ENCODE measurements at places on chromosomes 12 and 14.

GRCh38 chr12:75103822-75104221, 105.8 kb downstream of the KCNC2 start:
- H3K36me3 ChIP-seq = no peaks in the 10 kb centered on the region
- no peak overlapping the region for H3K27ac ChIP-seq
- no peaks in the 10 kb centered on the region for H3K27me3 ChIP-seq
- H3K4me3 ChIP-seq = no peak overlapping the region
- no peaks in the 10 kb centered on the region for H3K4me1 ChIP-seq
- DNase-seq = no peak

DNA sequence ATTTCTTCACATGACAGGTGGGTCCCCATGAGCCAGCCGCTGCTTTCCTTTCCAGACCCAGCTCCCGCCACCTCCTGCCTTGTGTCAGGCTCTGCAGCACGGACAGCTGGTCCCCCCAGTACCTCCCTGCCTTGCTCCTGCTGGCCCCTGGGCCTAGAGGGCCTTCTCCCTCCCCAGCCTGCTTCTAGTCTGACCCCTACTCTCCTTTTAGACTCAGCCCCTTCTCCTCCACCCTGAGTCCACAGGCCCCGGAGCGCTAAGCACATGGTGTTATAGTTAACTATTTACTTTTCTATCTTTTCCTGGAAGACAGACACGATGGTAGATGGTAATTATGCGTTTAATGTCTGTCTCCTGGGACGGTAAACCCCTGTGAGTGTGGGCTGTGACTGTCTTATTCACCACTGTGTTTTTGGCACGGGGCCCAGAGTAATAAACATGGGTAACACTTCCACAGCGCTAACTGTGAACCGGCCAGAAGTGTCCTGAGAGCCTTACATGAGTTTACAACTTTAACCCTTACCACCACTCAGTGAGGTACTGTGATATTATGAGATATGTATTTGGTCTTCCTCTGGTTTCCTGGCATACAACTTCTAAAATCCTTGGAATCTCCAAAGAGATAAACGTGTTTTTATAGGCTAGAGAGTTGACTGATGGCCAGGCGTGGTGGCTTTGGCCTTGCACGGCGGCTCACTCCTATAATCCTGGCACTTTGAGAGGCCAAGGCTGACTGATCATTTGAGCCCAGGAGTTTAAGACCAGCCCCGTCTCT, 41.2 kb downstream of the DGLUCY start:
- no peak overlapping the region for H3K27ac ChIP-seq
- H3K4me1 ChIP-seq = no peaks in the 10 kb centered on the region
- H3K4me3 ChIP-seq = no peak overlapping the region
- H3K27me3 ChIP-seq = no peaks in the 10 kb centered on the region

DNA sequence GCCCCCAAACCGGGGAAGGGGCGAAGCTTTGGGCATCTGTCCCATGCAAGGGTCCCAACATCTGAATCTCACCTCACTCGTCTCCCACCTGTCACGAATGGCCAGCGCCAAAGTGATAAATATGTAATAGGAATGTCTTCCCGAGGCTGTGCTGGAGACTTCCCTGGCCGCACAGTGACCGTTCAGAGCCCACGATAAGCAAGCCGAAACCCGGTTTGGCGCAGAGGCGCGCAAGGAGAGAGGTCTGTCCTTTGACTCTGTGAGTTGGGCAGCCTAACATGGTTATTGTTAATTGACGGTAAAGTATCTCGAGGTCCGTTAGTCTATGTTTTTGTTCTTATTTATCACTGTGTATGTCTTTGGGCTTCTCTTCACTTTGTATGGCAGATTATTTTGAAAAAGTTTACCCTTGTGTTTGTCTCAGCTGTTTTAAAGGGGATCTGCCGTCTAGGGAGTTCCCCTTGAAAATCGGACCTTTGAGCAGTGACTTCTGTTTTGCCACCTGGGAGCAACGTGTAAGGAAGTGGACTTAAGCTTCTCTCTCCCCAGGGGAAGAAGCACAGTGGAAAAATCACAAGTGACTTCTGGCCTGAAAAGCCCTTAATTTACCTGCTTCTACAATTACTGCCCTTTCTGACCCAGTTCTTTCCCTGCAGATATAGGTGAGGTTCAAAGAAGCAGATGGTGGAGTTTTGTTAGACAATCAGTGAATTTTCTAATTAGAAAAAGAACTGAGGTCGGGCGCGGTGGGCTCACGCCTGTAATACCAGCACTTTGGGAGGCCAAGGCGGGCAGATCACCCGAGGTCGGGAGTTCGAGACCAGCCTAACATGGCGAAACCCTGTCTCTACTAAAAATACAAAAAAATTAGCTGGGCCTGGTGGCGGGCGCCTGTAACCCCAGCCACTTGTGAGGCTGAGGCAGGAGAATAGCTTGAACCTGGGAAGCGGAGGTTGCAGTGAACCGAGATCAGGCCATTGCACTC, 1.1 kb upstream of the TM9SF1 start:
- H3K27me3 ChIP-seq = no peaks in the 10 kb centered on the region
- DNase-seq = no peak
- H3K36me3 ChIP-seq = peaks cover 14% of the 10 kb centered on the region
- H3K4me1 ChIP-seq = peaks cover 25% of the 10 kb centered on the region

DNA sequence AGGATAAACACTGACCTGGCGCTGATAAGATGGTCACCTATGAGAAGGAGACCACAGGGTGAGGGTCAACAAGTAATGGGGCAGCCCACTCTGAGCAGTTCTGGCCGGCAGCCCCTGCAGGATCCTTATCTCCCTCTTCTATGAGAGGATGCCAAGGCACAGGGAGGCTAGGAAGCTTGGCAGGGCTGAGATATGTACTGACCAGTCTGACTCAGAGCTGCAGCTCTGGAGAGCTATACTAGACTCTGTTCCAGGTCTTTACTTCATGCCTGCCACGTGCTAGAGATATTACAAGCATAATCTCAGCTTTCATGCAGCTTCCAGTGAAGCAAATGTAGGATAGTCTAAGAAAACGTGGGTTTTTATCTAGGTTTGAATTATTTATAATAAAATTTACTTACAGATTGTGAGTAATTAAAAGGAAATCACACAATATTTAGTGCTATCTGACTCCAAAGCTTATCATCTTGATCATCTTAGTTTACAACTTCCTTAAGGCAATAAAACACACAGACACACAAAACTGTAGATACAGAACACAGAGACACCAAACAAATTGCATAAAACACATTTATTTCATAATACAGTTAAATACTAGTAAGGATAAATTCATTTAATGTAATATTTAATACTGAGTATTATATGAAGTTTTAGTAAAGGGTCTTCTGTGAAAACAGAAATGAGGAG, 32.3 kb downstream of the GIT2 start:
- peaks cover 76% of the 10 kb centered on the region for H3K36me3 ChIP-seq
- DNase-seq = no peak
- no peak overlapping the region for H3K27ac ChIP-seq
- no peaks in the 10 kb centered on the region for H3K27me3 ChIP-seq
- peaks cover 2% of the 10 kb centered on the region for H3K4me1 ChIP-seq

GRCh38 chr12:68617160-68617926, 6.6 kb downstream of the RAP1B start:
- H3K4me3 ChIP-seq = no peak overlapping the region
- H3K36me3 ChIP-seq = no peaks in the 10 kb centered on the region
- H3K27me3 ChIP-seq = no peaks in the 10 kb centered on the region
- H3K4me1 ChIP-seq = peaks cover 26% of the 10 kb centered on the region

GRCh38 chr14:78997811-78998210, 827.6 kb downstream of the NRXN3 start:
- H3K4me3 ChIP-seq = no peak overlapping the region
- no peaks in the 10 kb centered on the region for H3K4me1 ChIP-seq
- H3K27me3 ChIP-seq = no peaks in the 10 kb centered on the region
- no peak for DNase-seq
- no peak overlapping the region for H3K27ac ChIP-seq

DNA sequence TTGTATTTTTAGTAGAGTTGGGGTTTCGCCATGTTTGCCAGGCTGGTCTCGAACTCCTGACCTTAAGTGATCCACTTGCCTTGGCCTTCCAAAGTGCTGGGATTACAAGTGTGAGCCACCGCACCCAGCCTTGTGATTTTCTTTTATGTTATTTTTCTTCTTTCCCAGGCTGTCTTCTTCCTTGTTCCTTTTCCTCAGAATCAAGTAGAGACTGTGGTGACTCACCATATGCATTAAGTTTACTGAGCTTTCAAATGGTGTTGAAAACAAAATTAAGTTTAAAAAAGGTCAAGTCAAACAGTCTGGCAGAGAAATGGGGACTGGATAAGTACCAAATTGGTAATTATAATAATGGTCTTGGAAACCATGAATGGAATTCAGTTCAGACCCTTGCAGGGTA, 5.7 kb downstream of the ARPC3 start:
- H3K4me3 ChIP-seq = no peak overlapping the region
- no peak for DNase-seq
- H3K27ac ChIP-seq = no peak overlapping the region
- H3K27me3 ChIP-seq = no peaks in the 10 kb centered on the region
- peaks cover 57% of the 10 kb centered on the region for H3K36me3 ChIP-seq

GRCh38 chr12:94326727-94327126, 132.9 kb downstream of the CEP83 start:
- H3K27ac ChIP-seq = no peak overlapping the region
- H3K27me3 ChIP-seq = no peaks in the 10 kb centered on the region
- H3K4me3 ChIP-seq = no peak overlapping the region
- peaks cover 3% of the 10 kb centered on the region for H3K36me3 ChIP-seq
- DNase-seq = no peak

- H3K27me3 ChIP-seq = no peaks in the 10 kb centered on the region
- no peaks in the 10 kb centered on the region for H3K4me1 ChIP-seq
- no peak for DNase-seq
- H3K27ac ChIP-seq = no peak overlapping the region
- no peak overlapping the region for H3K4me3 ChIP-seq
- peaks cover 22% of the 10 kb centered on the region for H3K36me3 ChIP-seq
Observed at GRCh38 chr12:2627835-2628191, 167.0 kb upstream of the FKBP4 start.

- H3K27ac ChIP-seq = no peak overlapping the region
- no peaks in the 10 kb centered on the region for H3K27me3 ChIP-seq
- H3K4me1 ChIP-seq = no peaks in the 10 kb centered on the region
Observed at GRCh38 chr14:70624972-70625371, 16.7 kb upstream of the TTC9 start.

DNA sequence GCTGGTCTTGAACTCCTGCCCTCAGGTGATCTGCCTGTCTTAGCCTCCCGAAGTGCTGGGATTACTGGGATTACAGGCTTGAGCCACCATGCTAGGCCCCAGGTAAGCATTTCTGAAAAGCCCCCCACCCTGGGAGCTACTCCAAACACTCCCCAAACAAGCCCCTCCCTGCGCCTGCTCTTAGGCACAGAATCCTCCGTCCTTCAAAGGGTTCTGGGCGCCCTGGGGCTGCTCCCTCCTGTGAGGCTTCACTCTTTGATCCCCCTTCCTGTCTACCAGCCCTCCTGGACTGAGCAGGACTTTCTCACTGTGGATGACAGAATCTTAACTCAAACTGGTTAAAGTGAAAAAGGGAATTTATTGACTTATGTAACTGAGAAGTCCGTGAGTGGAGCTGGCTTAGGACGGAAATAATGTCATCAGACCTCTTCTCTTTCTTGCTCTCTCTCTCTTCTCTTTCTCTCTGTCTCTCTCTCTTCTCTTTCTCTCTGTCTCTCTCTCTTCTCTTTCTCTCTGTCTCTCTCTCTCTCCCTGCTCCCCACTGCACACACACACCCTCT, 66.9 kb upstream of the CLMN start:
- no peak overlapping the region for H3K27ac ChIP-seq
- no peak for DNase-seq
- H3K4me1 ChIP-seq = no peaks in the 10 kb centered on the region
- H3K4me3 ChIP-seq = no peak overlapping the region
- no peaks in the 10 kb centered on the region for H3K36me3 ChIP-seq

- peaks cover 7% of the 10 kb centered on the region for H3K4me1 ChIP-seq
- H3K4me3 ChIP-seq = no peak overlapping the region
- no peaks in the 10 kb centered on the region for H3K36me3 ChIP-seq
- H3K27ac ChIP-seq = no peak overlapping the region
Observed at GRCh38 chr14:104673481-104673880, 15.9 kb upstream of the INF2 start.
